Iris pigment epithelial cell (primary cell): ENCODE measurements at places on chromosomes 2 and 18.

- DNase-seq, result no peak
Measured at GRCh38 chr2:44770221-44771195, 171.0 kb upstream of the SIX3 start.

- peak; percentile 19 for DNase-seq
Measured at GRCh38 chr18:11994703-11995444, 13.6 kb downstream of the IMPA2 start.

DNA sequence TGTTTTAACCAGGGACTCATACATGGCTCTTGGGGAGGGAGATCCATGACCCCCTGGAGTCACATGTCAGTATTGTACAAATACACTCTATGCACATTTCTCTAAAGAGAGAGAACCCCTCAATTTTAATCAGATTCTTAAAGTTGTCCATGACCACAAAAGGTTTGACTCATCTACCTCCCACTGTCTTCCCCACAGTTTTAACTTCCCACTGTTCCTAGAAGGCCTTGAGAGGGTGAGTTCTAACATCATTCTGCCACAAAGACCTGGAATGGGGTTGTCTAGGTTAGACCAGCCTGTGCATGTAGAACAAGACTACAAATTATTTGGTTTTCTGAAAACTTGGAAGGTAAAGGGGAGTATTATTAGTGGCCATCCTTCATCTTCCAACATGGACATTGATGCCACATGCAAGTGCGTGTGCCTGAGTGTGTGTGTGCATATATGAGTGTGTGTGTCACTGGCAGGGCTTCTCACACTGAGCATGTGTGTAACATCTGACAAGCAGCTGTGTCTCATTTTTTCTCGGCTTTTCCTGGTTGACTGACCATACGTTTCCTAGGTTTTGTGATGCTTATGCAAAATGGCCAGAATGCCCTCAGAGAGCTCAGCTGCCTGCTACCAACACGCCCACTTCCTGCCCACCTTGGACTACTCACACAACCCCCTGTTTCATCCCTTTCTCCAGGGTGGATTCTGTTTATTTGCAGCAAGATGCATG lies 94.6 kb upstream of the LGALSL start:
- no peak for DNase-seq

DNA sequence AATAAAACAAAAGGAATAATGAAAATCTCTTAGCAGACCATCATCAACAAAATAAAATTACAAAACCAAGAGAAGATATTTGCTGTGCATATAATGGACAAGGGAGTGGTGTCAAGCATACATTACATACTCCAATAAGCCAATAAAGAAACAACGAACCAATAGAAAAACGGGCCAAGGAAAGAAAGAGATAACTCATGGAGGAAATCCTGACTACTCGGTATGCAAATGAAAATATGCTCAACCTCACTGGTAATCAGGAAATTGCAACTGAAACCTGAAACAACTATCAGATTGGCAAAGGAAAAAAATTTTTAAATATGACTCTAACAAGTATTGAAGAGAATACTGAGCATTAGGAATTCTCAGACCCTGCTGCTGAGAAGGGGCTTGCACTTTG lies 84.7 kb downstream of the BCL2 start:
- peak; percentile 12 for DNase-seq

- no peak for DNase-seq
Measured at GRCh38 chr2:225040856-225041206, 1.4 kb downstream of the DOCK10 start.

DNA sequence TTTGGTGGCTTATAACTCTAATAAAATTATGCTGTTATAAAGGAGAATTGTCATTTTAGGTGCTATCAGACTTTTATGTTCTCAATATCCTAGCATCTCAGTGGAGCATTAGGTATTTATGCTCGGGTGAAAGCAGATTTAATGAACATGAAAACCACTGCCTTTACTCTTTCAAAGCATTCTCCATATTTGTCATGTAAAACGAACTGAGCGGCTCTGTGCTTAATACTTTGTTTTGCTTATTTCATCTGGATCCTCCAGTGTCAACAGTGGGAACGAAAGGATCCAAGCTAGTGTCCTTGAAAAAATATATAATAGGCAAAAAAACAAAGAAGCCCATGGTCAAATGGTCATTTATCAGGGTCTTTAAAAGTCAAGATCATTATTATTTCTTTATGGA lies 53.5 kb downstream of the THSD7B start:
- no peak for DNase-seq

- peak; percentile 31 for DNase-seq
Measured at GRCh38 chr2:147863835-147864234, 19.0 kb downstream of the ACVR2A start.

DNA sequence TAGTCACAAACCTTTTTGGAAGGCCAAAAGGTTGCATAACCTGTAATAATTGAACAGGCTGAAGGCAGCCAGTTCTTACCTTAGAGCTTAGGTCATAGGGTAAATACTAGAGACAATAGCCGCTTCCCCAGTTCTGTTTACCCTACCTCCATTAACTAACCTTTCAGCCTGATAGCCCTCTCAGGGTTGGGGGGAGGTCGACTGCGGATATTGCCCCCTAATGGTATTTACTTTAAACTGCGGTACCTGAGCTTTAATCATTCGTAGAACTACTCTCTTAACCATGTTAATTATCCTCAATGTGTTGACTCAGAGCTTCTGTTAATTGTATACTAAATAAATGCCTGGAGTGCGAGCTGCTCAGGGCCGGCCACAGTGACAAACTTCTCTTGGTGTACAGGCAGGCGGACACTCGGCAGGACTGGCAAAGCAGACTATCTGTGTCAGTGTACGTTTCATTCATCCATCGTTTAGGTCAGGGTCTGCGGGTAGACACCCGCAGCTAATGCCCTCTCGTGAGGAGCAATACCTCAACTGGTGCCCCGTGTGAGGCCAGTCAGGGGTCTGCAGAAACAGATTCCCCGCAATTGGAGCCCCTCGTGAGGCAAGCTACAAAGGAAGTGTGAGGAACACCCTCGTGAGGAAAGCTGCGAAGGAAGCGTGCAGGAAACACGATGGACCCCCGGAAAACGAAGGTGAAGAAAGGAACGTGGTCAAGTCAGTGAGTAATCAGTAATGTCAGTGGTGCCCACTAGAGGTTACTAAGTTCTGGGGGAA lies 115.3 kb upstream of the SCN7A start:
- DNase-seq, result no peak

DNA sequence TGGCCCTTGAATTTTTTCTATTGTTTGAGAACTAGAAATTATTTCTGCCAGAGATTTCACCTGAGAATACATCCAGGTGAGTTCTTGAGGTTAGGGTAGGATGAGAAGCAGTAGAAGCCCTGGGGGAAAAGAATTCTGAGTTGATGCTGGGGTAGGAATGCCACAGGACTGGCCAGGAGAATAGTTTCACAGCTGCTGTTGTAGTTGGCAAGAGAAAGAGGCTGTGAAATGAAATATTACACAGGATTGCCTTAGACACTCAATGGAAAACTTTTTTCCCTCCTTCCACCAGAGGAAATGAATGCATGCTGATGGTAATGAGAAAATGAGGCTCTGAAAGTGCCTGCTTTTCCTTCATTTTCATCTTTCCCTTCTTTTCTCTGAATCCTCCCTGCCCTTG lies 54.6 kb downstream of the PRKCE start:
- DNase-seq, result no peak

- DNase-seq, result no peak
Measured at GRCh38 chr2:74762789-74763188, 71.1 kb upstream of the HK2 start.

- DNase-seq, result no peak
Measured at GRCh38 chr2:65960953-65961352, 474.0 kb upstream of the MEIS1 start.

DNA sequence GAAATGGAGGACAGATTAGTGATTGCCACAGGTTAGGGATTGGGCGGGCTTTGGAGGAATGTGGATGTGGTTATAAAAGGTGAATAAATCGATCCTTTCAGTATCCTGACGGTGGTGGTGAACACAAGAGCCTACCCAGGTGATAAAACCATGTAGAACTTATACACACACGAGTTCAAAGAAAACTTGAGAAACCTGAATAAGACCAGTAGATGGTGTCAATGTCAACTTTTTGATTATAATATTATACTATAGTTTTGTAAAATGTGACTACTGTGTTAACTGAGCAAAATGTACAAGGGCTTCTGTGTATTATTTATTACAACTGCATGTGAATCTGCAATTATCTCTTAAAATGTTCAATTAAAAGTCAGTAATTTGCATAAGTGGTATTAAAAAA lies 136.3 kb downstream of the ERBB4 start:
- DNase-seq, result no peak

GRCh38 chr2:102668171-102668570 lies 48.8 kb downstream of the SLC9A2 start:
- no peak for DNase-seq

DNA sequence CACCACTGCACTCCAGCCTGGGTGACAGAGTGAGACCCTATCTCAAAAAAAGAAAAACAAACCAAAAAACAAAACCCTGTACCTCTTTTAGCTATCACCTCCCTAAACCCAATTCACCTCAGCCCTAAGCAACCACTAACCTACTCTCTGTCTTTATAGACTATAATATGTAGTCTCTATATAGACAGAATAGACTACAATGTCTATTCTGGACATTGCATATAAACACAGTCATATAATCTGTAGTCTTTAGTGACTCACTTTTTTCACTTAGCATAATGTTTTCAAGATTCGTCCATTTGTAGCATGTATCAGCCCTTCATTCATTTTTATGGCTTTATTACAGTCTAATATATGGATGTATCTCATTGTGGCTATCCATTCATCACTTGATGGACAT lies 37.2 kb upstream of the MRPL33 start:
- DNase-seq, result no peak

DNA sequence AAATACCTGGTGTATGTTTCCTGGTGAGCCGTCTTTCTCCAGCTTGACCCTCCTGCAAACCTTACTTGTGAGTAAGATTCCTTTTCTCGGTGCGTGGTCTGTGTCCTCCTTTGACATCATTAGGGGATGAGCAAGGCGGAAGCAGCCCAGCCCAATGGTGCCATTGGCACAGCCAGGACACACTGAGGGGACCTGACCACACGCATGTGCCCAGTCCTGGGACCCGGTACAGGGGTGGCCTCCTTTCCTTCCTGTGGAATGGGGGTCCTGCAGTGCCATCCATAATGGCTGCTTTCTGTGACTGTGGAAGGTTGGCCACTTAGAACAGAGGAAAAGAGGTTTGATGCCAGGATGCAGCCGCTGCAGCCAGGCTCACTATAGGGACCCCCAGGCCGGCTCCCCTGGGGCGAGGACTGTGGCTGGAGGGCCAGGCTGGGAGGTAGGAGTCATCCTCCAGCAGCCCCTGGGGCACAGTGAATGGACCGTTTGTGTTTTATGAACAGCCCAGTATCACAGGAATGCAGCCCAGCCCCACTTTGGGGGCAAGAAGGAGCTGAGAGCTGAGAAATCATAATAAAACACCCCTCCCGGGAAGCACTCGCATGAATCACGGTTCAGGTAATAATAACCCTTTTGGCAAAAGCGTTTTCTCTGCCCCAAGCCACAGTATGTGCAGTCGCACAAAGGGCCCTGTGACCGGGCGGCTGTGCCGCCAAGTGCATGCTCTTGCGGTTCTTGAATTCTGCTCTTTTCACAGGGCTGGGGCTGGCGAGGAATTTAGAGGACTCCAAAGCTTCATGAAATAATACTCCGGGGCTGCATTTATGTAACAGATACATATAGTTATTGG lies 73.2 kb downstream of the ASB1 start:
- DNase-seq, result no peak

DNA sequence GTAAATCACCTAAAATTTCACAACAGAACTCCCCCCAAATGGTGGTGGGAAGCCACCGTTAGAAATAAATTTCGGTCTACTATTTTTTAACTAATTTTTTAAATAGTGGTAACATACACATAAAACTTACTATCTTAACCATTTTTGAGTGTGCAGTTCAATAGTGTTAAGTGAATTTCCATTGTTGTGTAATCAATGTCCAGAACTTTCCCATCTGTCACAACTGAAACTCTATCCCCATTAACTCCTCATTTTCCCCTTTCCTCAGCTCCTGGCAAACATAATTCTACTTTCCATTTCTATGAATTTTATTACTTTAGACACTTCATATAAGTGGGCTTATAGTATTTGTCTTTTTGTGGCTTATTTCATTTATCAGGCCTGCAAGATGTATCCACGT lies 34.1 kb upstream of the HNMT start:
- no peak for DNase-seq

GRCh38 chr2:132815516-132815915 lies 145.5 kb upstream of the LYPD1 start:
- peak; percentile 83 for DNase-seq

DNA sequence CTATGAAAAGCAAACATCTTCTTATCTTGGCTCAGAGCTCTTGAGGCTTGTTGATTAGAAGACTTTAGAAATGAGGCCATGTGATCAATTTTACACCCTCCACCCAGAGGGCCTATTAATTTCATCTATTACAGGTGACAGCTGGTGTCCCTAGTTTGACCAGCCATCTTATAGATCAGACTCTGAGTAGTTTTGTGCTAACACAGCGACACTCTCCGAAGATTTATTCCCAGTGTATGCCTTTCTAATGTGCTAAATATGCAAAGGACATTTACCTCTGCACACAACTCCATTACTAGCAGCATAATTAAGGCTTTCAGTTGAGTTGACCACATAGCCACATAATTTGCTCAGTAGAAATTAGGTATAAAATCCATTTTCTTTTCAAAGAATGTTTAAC lies 2.6 kb upstream of the RFX8 start:
- no peak for DNase-seq

DNA sequence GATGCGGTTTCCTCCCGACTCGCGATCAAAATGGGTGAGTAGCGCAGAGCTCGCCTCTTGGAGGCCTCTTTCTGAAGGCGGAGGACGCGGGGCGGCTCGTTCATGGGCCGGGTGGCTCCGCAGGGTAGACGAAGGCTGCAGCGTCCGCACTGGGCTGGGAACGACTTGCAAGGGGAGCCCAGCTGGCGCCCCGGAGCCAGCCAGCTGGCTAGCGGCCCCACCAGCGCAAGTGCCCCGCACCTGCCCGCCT lies 328 bp upstream of the PASK start:
- no peak for DNase-seq

GRCh38 chr2:72716601-72717000 lies 109.2 kb downstream of the EXOC6B start:
- no peak for DNase-seq

DNA sequence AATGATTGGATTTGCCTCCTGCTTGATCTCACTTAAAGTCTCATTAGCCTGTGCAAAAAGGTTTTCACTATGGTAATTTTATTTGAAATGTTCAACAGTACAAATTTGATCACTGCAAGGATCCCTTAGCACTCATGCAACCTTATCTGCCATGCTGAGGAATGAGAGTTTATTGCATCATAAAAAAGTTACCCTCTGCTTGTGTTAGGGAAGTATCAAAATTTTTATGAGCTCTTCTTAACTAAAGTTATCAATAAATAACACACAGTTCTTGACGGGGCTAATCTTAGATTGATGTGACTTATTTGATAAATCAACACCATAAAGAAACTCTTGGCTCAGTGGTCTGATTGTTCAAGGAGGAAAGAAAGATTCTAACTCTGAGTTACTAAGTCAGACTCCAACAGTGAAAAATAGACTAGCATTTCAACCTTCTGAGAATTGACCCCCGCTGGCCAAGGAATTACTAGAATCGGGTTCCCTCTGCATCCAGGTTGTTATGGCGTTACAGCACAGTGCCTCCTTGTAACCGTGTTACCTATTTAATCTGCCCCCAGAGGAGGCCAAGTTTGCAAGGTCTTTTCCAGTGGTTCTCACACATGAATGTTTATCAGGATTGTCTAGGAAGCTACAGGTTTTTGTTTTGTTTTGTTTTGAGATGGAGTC lies 259.7 kb downstream of the CDCA7 start:
- no peak for DNase-seq
